ENCODE measurements at places on chromosomes 3 and 15.

DNA sequence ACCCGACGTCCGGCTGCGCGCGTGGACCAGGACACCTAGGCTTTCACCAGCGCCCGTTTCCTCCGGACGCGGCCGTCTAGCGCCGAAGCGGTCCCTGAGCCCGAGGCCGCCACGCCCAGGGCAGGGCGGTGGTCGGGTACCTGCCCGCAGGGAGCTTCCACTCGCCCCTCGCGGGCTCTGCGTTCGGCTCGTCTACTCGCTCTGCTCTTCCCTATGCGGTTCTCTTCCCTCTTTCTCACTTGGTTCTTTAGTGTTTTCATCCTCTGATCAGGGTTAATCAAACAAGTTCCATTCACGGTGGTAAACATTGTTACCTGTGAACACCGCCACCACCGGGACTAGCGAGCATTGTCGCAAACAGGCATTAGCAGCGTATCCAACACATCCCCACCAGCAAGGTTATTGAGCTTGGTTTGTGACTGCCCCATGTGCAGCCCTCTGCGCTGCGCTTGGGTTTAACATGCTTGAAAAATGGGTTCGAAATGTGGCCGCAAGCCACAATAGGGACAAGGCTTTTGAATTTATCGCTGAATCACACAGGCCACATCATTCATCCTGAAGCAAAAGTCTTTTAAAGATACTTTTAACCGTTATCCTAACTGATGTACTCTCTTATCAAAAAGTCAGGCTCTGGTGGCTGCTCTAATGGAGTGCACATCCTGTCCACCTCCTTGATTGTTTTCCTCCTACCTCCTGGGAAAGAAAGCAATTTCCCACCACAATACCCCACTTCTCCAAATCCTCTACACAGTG lies 843 bp upstream of the CD47 start:
- DNase-seq = no peak

- DNase-seq = peak; percentile 48
Measured at GRCh38 chr3:27728195-27729087, 6.3 kb upstream of the EOMES start.

DNA sequence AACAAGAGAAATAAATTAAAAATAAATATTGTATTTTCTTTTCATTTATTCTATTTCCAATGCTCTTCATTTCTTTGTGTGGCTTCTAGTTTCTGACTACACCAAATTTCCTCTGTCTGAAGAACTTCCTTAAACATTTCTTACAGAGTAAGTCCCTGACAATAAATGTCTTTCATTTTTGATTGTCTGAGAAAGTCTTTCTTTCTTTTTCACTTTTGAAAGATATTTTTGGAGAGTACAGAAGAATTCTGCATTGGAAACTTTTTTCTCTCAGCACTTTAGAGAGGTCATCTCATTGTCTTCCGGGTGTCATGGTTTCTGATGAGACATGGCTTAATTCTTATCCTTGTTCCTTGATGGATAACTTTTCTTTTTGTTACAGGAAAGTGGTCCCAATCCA lies 119.6 kb downstream of the MOBP start:
- DNase-seq = no peak

DNA sequence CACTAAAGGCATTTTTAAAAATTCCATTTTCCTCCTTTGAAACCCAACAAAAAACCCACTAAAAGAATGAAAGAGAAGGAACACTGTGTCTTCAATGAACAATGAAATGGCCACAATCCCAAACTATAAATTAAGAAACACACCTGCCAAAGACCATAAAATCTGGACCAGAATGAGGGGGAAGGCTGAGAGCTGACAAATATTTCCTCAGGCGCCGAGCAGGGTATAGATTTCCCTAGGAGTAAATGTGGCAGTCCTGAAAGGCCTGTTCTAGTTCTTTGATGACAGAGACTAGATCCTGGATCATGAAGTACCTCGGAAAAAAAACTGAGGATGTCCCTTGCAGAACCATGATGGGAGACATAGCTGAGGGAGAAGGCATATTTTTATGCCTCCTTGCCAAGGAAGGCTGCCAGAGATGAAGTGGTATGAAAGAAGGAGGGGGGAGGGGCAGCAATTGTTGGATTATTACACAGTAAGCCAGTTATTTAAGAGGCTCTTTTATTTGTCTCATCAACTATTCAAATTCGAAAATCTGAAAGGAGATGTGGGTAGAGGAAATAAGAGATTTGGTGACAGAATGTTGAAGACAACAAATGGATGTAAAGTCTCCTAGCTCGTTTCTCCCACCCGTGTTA lies 275.3 kb upstream of the GOLGA6L4 start:
- DNase-seq = no peak

GRCh38 chr3:152376351-152377183 lies 107.8 kb downstream of the MBNL1 start:
- no peak for DNase-seq

- DNase-seq = peak; percentile 79
Measured at GRCh38 chr15:52378746-52379394, 83.3 kb upstream of the MYO5C start.

DNA sequence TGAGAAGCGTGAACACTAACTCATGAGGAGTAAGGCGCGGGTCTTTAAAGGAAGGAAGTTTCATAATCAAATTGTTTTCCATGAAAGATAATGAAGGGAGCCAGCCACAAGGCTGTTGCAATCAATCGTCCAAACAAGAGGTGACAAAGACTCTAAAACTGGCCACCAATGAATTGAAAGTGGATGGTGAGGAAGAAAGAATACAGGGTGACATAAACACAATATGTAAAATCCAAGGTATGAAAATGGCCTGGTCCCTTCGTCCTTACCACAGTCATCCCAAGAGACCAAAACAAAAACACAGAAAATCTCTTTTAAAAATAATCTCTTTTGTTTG lies 12.0 kb downstream of the CD86 start:
- DNase-seq = peak; percentile 39

DNA sequence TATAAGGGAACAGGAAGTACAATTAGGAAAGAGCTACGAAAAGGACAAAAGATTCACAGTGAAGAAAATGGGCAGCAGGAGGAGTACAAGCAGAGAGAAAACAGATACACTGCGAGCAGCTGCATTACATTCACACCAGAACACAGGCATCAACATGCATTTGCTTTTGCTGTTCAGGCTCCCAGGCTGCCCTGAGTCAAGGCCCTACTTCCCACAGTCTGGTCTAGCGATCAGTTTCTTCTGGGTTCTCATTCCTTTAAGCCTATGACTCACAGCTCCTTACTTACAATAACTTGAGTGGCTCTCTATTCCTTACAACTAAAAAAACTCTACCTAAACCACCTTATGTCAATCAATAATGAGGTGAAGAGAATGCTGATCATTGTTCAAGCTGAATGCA lies 24.5 kb upstream of the ZNF445 start:
- DNase-seq = no peak

DNA sequence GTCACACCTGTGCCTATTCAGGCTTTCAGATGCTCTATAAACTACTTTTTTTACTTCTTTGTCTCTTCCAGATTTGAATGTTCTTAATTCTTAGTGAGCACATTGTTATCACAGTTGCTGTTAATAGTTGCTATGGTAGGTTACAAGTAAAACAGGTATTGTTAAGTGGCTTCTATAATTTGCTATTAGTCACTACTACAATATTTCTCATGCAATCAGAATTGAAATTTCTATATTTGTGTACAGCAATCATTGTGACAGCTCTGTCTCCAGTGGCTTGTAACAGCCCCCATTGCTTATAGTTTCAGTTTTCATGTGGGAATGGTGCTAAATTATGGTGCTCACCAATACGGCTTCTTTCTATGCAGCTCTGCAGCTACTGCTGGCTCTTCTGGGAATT lies 318.4 kb upstream of the GOLIM4 start:
- DNase-seq = no peak

GRCh38 chr3:197828-198491 lies 1.4 kb downstream of the CHL1 start:
- DNase-seq = no peak

DNA sequence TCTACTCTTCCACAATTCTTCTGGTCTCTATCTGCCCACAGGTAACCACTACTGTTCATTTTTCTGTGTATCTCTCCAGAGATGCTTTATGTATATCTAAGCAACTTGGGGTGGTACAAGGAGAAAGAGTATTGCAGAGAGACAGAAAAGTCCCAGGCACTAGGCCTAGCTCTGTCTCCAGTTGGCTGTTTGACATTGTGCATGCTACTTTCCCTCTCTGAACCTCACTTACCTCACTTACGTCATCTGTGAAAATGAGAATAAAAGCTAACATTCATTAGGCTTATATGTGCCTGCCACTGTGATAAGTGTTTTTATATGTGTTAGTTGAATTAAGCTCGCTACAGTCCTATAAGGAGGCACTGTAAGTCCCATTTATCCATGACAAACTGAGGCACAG lies 76.7 kb upstream of the RNU6-1 start:
- DNase-seq = no peak

DNA sequence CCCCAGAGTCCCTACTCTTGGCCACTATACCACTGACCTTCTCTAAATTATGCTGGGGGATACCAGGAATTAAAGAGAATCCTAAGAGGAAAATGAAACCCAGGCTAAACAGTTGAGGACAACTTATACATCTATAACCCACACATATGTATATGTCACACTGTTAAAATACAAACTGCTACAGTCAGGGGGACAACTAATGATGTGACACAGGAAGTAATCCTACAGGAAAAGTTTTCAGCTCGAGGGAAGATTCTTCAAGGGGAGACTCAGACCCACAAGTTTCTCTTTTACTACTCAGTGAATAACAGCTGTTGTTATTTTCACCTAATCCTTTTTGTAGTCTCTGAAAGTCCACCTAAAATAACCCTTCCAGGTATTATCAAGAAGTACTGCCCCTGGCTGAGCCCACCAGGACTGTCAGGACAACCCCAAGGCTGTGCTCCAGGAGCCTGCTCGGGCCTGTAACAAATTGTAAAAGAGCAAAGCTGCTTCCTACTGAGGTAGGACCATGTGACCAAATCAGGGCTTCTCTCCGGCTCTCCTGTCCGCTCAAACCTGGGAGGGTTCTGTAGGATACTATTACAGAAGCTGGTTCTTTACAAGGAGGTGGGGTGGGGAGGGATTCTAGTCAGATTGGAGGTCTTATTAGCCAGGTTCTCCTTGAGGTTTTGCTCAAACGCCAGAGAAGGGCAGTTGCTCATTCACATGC lies 91.6 kb downstream of the SRGAP3 start:
- no peak for DNase-seq

DNA sequence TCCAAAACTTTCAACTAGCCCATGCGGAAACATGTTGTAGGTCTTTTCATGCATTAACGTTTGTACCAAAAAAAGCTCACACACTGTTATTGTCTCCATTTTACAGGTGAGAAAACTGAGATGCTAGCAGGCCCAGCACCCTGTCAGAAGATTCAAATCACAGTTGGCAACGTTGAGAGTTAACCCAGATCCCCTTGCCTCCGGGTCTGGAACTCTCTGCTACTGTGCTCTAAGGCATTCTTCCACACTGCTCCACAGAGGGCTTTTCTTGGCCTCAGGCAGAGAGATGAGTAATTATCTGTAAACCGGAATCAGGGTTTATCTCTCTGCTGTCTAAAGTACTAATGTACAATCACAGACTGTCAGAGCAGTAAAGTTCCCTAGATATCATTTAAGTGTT lies 186.0 kb upstream of the LPP start:
- DNase-seq = no peak

DNA sequence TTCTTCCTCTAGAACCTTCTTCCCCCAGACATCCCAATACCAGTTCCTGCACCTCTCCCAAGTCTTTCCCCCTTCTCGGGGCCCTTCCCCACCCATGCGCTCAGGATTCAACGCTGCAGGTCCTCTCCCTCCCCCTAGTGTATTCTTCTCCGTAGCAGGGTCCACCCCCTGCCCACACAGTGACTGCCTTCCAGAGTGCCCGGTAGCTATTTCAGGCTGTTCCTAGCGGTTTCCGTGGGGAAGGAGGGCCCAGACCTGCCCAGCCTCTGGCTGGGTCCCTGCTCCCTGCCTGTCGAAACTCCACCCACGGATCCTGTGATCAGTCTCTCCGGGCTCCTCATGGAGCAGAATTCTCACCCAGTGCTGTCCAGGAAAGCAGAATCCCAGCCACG lies 45.2 kb upstream of the SEC61A1 start:
- no peak for DNase-seq

GRCh38 chr3:190545191-190545590 lies 31.3 kb downstream of the IL1RAP start:
- no peak for DNase-seq

GRCh38 chr3:196216089-196216564 lies at the start of gene SLC51A:
Gene SLC51A, plus strand, starts transcription at chr3:196216534. Its CDS starts 179 bp downstream, at chr3:196216713.
- DNase-seq = no peak

DNA sequence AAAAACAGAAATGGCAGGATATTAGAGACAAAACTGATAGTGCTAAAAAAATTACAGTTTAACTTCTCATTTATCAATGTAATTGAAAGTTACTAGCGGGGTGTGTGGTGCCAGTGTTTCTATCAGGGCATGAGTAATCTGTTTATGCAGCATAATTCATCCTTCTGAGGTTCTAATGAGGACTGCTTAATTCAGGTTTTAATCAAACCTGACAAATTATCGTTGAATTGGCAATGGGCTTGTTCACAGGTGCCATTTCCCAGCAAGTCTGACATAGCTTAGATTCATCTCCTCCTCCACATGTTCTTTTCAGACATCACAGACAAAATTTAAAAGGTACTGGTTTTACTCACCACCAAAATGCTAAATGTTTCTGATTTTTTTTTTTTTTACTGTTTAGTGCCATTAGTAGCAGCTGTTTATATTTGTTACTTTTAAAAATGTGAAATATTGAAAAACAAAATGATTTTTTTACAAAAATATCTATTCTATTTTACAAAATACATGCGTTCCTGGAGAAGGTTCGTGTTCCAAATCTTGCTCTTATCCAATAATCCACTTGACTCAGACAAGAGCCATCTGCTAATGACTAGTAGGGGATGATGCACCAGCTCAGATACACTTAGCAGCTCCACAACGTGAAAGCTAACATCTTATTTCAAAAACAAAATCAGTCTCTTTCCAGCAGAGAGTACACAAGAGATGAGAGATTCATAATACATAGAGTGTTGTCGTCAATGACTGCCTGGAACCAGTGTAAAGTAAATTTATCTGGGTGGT lies 447.7 kb upstream of the DPPA4 start:
- DNase-seq = no peak

- no peak for DNase-seq
Measured at GRCh38 chr15:51279391-51279790, 59.0 kb downstream of the CYP19A1 start.

- DNase-seq = no peak
Measured at GRCh38 chr3:37535526-37536432, 325.9 kb upstream of the CTDSPL start.

DNA sequence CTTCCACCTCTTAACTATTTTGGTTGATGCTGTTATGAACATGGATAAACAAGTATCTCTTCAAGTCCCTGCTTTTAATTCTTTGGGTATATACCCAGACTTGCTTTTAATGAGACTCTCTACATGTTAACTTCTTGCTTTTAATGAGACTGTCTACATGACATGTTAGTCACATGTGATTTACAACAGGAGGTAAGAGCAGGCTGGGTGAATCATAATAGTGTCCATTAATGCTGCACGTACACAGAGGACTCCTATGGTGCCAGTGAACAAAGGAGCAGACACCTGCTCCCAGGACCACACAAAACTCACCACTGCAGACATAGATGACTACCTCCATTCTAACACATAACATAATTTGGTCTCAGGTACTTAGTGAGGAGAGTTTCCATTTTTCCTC lies 273.4 kb upstream of the NSMCE3 start:
- no peak for DNase-seq

GRCh38 chr15:68354923-68355322 lies 77.0 kb downstream of the ITGA11 start:
- DNase-seq = peak; percentile 33

Measured in activated CD4-positive, alpha-beta T cell treated with anti-CD3 and anti-CD28 coated beads, Interleukin-2, Interleukin-6, amounts not matched to agents 100 ng/mL and 50 ng/mL, durations not matched to agents 16 hours and 8 hours (primary cell).